ENCODE measurements at places on chromosomes 7 and 10.

- DNase-seq = no peak
Observed at GRCh38 chr10:77180104-77180503, 457.5 kb downstream of the KCNMA1 start.

GRCh38 chr7:47738563-47739166 is 156.8 kb upstream of the TNS3 start:
- no peak for DNase-seq

DNA sequence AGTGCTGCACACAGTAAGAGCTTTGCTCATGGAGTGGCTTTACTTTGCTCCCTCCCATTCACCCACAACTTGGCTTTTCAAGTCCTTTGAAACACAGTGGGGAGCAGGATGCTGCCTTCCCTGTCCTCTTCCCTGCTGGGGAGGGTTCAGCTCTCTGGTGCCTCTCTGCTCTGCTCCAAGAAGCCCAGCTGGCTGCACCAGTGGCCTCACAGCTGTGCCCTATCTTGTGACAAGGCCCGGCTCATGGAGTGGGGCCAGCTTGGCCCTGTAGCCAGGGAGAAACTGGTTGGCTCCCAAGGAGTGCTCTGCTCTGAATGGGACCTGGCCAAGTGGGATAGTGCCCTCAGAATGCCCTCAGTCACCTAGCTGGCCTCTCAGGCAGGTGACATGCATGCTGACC is 212.3 kb upstream of the ZMIZ1 start:
- no peak for DNase-seq

DNA sequence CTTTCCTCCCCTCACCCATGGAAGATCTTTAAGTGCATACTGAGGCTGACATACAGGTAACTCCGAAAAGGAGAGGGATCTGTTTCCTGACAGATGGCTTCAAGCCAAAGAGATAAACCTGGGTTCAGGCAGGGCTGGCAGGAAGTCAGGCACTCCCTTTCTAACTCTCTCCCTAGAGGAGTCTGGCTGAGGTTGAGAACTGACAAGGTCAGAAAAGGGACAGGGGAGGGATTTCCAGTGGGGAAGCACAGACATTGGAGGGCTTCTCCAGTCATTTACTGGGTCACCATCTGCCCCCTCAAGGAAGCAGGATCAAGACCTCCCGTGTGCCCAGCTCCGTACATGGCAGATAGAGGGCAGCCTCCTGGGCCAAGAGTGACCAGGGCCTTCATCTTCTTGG is 31.6 kb downstream of the TLX1 start:
- DNase-seq = no peak

DNA sequence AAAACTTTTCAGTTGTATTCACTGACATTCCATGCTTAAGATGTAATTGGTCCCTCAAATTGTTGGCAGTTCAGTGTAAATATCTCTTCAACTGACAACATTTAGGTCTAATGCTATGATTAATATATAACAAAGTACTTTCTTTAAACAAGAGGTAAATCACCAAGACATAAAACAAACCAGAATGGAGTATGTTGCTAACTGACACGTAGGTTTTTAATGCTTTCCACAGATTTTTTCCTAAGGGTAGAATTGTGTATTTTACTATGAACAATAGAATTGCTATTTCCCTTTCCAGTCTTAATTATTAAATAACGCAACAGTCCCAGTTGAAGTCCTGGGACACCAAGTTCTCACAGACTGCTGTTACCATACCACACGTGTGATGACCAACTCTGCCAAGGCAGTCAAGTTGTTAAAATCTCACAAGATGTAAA is 4.1 kb downstream of the JCAD start:
- DNase-seq = no peak

- no peak for DNase-seq
Observed at GRCh38 chr10:23951841-23952240, 257.1 kb upstream of the KIAA1217 start.

- DNase-seq = no peak
Observed at GRCh38 chr7:211033-211714, 18.8 kb downstream of the FAM20C start.

DNA sequence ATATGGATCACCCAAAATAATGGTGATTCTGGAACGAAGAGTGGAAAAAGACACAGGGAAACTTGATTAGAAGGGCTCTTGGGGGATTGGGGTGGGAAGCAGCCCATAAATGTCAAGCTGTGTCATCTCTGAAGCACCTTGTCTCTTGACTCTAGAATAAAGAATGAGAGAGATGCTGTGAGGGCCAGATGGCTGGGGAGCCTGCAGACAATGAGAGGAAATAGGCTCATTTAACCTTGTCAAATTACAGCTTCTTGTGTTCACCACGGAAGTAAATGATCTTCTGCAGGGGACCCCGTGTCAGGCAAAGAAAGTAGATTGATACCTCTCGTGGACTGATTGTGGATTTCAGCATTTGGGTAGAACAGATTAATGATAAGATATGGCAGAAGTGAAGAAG is 159.3 kb downstream of the ST7 start:
- DNase-seq = no peak

GRCh38 chr10:124611738-124612137 is 132.4 kb downstream of the FAM53B start:
- DNase-seq = no peak

DNA sequence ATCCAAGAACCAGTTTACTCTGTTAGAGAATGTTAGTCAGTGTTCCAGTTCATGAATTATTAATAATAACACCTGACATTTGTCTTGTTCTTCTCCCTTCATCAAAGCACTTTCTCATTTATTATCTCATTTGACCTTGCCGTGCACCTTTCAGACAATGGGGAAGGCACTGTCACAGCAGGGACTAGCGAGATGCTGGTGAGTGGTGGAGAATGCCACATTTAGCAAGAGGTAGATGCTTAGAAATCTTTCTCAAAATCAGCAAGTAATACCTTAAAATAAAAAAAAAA is 34.2 kb upstream of the XRCC2 start:
- DNase-seq = no peak

- DNase-seq = no peak
Observed at GRCh38 chr10:104816501-104816900, 175.4 kb downstream of the SORCS3 start.

GRCh38 chr7:55274156-55274555 is 91.0 kb upstream of the LANCL2 start:
- no peak for DNase-seq

GRCh38 chr7:55181762-55182161 is 162.9 kb downstream of the EGFR start:
- no peak for DNase-seq

GRCh38 chr10:59075576-59075975 is 100.9 kb upstream of the PHYHIPL start:
- no peak for DNase-seq

DNA sequence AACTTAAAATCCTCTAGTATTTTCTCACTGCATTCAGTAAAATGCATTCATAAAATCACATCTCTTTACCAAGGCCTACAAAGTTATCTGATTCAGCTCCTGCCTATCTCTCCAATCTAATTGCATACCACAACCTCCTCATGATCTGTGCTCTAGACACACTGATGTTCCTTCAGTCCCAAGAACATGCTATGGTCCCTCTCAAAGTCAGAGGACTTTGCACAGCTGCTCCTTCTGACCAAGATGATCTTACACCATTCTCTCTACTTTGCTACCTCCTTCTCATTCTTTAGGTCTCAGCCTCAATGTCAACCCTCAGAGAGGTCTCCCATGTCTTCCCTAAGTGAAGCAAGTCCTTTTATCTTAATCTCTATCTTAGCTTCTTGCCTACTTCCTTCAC is 45.5 kb downstream of the CAV1 start:
- DNase-seq = no peak

DNA sequence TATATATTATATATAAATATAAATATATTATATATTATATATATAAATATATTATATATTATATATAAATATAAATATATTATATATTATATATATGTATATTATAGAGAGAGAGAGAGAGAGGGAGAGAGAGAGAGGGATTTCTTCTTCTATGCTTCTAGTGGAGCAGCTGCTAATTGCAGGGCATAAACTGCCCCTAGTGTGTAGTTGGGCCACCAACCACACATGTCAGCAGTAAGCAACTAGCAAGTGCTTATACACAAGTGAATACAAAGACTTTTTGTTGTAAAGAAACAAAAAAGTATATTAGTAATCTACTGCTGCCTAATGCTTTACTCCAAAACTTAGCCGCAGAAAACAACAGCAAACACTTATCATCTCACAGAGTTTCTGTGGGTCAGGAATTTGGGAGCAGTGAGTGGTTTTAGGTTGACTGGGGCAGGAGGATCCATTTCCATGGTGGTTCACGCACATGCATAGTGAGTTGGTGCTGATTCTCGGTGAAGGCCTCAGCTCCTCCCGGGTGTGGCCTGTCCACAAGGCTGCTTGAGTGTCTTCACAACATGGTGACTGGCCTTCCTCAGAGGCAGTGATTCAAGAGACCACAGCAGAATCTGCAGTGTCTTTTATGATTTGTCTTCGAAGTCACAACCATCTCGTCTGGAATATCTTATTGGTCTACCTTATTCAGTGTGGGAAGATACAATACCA is 25.5 kb upstream of the BAG3 start:
- DNase-seq = no peak

DNA sequence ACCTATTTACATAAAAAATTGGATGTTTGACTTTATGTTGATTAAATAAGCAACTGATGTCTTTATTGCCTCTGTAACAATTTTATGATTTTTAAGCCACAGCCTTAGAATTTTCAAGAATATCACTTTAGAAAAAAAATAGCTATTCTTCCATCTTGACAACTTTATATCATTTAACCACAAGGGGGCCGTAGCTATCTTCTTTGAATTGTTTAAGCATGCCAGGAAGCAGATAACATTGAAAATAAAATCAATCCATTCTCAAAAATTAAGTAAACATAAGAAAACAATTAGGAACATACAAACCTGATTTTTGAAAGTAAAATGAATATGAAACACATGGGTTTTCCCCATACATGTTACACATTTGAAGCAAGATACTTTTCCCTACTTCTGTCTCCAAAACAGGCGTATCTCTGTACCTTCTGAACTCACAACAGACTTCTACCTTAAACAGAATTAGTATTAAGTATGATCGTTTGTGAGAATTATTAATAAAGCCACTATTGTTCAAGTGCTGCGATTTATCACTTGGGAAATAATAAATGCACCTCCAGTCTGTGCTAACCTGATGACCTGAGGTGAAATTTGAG is 209.0 kb downstream of the CACNA2D1 start:
- no peak for DNase-seq

GRCh38 chr10:54415483-54415882 is 385.5 kb downstream of the PCDH15 start:
- no peak for DNase-seq

GRCh38 chr10:67602268-67602950 is 93.6 kb downstream of the CTNNA3 start:
- no peak for DNase-seq

DNA sequence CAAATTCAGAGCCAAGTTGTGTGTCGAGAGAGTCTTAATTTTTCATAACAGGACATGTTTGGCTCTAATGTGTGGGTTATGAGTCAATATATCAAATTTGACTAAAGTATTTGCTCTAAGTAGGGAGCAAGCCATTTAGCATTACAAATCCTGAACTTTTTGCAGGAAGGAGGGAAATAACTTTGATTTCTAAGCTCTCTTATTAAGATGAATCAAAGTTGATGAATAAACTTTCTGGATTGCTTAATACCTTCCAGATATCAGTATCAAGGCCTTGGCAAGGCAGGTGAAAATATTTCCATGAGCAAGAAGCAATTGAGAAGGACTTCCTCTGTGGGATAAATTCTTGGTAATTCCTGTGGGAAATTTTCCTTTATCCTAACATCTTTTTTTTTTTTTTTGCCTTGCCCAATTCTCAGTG is 258.8 kb downstream of the AHR start:
- no peak for DNase-seq

GRCh38 chr7:2641406-2642393 is 9.9 kb downstream of the TTYH3 start:
- no peak for DNase-seq

- no peak for DNase-seq
Observed at GRCh38 chr7:110760341-110760740, 330.6 kb upstream of the LRRN3 start.

- DNase-seq = no peak
Observed at GRCh38 chr7:140417456-140418155, 13.7 kb downstream of the RAB19 start.

- DNase-seq = no peak
Observed at GRCh38 chr7:40436710-40437109, 301.9 kb downstream of the SUGCT start.

GRCh38 chr7:106612432-106612831 is 48.5 kb downstream of the CCDC71L start:
- DNase-seq = no peak

- DNase-seq = no peak
Observed at GRCh38 chr7:100080907-100081534, 502 bp downstream of the ZNF3 start.

GRCh38 chr10:78137147-78137546 is 103.5 kb downstream of the RPS24 start:
- DNase-seq = no peak

- DNase-seq = no peak
Observed at GRCh38 chr10:79328737-79329504, 18.3 kb upstream of the PPIF start.

GRCh38 chr10:130545697-130546096 is 409.5 kb downstream of the GLRX3 start:
- no peak for DNase-seq

GRCh38 chr10:79320820-79321493 is 26.3 kb upstream of the PPIF start:
- no peak for DNase-seq

DNA sequence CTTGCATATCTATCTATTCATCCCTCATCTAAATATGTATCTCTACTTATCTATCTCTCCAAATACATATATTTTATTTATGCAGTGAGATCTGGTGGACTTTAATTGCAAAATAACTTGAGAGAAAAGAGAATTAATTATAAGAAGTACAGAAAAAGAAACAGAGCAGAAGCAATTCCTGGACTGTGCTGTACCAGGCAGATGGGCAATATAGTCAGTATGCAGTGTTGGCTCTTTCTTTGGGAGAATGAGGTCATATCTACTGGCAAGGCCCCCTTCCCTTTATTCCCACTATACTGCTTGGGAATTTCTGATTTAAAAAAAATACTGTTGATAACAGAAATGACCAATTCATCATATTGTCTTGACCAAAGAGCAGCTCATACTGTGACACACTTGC is 49.0 kb upstream of the TOMM7 start:
- no peak for DNase-seq

DNA sequence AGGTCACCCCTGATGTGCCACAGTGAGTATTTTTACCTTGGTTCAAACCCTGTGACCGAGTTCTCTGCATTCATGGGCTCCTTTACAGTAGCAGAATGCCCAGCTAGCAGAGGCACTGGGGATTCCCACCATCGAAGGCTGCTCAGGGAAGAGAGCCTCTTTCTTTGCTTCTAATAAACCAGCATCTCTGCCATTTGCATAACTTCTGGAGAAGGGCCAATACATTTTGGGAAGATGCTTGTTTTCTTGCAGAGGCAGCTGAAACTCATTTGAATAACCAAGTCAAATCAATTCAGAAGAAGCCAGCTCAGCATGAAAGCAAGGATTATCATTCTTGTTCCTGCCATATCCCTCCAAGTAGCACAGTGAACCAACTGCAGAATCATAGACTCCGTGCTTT is 82.9 kb upstream of the WDR11 start:
- DNase-seq = no peak

GRCh38 chr7:30214651-30215137 is 69.7 kb upstream of the ZNRF2 start:
- DNase-seq = no peak

GRCh38 chr7:20438694-20439376 is 108.1 kb downstream of the ITGB8 start:
- DNase-seq = no peak
